NCI-H345 (cell line): ENCODE measurements at places on chromosomes 6 and 20.

DNA sequence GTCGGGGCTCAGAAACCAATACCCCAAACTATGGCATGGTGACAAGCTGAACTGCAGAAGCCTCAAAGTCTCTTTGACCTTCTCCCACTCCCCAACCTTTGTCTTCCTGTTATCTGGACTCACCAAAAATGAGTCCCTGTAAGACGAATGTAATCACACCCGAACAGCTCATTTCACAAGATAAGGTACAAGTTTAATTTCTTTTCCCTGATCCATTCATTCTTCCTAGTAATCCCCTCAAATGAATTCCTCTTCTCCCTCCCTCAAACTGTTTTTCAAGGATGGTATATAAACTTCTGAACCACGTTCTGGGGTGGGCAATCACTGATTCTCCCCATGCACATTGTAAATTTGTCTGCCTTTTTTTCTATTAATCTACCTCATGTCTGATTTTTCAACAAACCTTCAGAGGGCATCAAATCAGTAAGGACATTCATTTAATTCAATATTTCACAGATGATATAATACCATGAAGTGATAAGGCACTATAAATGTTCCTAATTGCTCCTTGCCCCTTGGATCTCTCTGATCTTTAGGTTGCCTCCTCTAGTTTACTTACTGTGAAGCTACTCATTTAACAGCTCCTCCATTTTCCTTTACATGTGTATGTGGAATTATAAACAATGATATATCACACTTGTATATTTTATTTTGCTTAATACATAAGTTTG lies 77.2 kb downstream of the OR2B2 start:
- DNase-seq = no peak

GRCh38 chr20:57560554-57561355 lies at the start of gene PCK1:
PCK1 (plus strand) TSS chr20:57561110; CDS start chr20:57561412, 302 bp downstream.
- DNase-seq = no peak

DNA sequence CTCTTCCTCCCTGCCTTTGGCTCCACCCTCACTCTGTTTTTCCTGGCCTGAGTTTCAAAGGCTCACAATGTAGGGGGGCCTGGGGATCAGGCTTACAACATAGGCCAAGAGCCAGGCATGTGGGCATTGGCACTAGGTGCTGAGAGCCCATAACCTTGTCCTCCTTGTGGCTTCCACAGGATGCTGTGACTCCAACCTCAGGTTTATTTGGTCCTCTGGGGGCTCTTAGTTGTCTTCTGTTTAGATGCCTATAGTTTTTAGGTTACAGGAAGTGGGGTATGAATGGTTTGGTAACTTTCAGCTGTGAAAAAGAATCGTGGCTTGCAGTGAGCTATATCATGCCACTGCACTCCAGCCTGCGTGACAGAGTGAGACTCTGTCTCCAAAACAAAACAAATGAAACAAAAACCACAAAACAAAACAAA lies 25.6 kb downstream of the MMP24 start:
- no peak for DNase-seq

GRCh38 chr6:81762606-81763005 lies 10.1 kb upstream of the TENT5A start:
- no peak for DNase-seq

GRCh38 chr20:11564491-11564890 lies 353.2 kb upstream of the BTBD3 start:
- no peak for DNase-seq

GRCh38 chr20:6818033-6818808 lies 50.7 kb downstream of the BMP2 start:
- no peak for DNase-seq

DNA sequence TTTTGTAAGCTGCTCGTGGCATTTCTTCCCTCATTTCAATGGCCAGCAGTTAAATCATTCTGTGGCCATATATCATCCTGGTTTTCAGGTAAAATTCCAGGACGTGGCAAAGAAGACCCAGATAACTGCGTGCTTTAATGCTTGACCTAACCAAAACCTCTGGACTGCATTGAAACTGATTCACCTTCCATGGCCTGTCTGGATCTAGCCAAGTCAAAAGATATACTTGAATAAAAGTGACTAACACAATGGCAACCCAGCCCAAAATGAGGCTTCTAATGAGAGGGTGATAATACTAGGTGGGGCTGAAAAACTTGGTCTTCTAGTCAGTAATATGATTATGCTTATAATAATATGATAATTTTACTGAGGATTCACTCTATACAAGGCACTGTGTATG lies 16.5 kb upstream of the PCSK2 start:
- no peak for DNase-seq

- DNase-seq = no peak
These were observed 126.6 kb downstream of the DOK5 start for GRCh38 chr20:54601831-54602515.

DNA sequence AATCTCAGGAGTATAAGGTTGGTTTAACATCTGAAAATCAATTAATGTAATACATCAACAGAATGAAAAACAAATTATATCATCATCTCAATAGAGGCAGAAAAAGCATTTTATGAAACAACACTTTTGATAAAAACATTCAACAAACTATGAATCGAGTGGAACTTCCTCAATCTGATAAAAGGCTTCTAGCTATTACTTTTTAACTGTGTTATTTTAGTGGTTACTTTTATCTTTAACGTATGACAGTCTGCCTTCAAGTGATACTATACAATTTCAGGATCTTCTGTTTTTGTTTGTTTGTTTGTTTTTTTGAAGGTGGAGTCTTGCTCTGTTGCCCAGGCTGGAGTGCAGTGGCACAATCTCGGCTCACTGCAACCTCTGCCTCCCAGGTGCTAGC lies 73.7 kb downstream of the ZFAND3 start:
- no peak for DNase-seq

GRCh38 chr6:45955597-45955996 lies 60.1 kb downstream of the CLIC5 start:
- no peak for DNase-seq

- no peak for DNase-seq
These were observed 178.9 kb downstream of the SASH1 start for GRCh38 chr6:148521586-148521985.

- DNase-seq = no peak
These were observed 439.1 kb upstream of the NOX3 start for GRCh38 chr6:155894758-155895157.

DNA sequence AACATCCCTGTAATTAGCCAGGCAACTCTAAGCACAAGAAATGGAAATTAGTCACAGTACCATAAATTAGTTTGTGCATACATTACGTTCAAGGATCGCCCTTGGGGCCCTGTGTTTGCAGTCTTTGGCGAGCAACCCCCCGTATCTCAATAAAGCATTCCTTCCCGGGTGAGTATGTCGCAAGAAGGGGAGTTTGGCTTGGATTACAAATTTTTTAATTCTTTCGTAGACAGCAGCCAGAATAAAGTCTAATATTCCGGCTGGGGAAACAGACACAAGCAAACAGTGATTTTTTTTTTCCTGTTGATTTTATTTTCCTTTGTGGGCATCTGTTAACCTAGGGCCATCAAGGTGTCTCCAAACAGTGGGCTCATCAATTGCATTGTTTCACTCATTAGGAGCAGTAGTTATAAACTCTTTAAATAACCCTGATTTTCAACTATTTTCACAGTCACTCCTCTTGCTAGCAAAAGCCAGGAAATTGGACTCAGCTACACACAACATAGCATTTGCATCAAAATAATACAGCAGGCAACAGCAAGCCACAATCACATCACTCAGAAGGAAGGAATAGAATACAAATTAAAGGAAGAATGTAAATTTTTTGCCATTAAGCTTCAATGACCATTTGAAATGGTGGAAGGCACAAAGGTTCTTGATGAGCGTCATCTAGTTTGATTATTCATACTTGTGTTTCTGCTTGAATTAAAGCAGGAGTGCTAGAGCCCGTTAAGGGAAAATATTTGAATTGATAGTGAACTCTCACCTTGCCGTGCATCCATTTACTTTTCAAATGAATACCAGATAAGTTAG lies 85.3 kb downstream of the LINC00237 start:
- DNase-seq = no peak

GRCh38 chr20:58340853-58341252 lies 31.3 kb downstream of the RAB22A start:
- no peak for DNase-seq

- no peak for DNase-seq
These were observed 115.3 kb upstream of the EDN1 start for GRCh38 chr6:12174878-12175277.

- no peak for DNase-seq
These were observed 3.9 kb downstream of the OSBPL2 start for GRCh38 chr20:62242176-62242575.

GRCh38 chr6:32047539-32047854 lies 9.3 kb downstream of the CYP21A2 start:
- no peak for DNase-seq
